Pulmonary artery endothelial cell (primary cell): ENCODE measurements at places on chromosomes 3 and 15. TPM values are rescaled to one million over a fixed set of nuclear protein-coding genes. Genes with fewer than 3 reads are reported as not detected.

TATDN2 gene
- 13.5 and 15.3 TPM in 2 replicates for total RNA-seq

- DNase-seq = no peak
These were observed 5.9 kb downstream of the SOX2 start for GRCh38 chr3:181717549-181718171.

DNA sequence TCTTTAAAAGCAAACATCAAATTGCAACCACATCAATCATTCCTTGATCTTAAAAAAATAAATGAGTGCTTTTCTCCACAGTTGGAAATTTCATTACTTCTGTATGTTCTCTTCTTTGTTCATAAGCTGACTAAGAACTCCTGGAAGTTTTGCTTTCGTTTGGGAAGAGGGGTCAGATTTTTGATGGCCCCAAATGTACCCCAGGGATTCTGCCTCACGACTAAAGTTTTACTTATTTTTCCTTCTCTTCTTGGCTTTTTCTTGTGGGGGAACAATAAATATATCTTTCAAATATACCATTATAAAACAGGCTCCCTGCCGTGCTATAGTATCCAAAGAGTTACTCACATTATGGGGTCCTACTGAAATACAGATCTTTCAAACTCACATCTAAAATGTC is 215.0 kb upstream of the CDIN1 start:
- DNase-seq = no peak

DNA sequence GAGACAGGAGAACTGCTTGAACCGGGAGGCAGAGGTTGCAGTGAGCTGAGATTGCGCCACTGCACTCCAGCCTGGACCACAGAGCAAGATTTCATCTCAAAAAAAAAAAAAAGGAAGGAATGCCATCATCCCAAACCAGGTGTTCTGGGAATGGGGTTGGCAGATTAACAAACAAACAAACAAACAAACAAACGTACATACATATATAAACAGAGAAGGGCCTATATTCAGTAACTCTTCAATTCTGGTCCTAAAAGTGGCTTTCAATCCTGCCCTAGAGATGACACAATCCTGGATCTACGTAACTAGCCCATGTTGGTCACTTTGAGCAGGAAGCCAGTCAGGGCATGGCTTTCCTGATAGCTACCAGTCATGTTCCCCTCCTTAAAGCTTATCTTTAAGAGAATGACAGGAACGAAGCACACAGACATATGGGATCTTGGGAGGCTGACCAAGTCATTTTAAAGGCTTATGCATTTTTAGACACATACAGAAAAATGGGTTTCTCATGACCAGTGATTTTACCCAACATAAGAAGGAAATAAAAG is 29.9 kb upstream of the RAB11A start:
- no peak for DNase-seq

GRCh38 chr3:46383211-46383950 is 12.6 kb downstream of the CCR5 start:
- DNase-seq = no peak

NANOGP8 gene
- not detected in 2 replicates for total RNA-seq

DNA sequence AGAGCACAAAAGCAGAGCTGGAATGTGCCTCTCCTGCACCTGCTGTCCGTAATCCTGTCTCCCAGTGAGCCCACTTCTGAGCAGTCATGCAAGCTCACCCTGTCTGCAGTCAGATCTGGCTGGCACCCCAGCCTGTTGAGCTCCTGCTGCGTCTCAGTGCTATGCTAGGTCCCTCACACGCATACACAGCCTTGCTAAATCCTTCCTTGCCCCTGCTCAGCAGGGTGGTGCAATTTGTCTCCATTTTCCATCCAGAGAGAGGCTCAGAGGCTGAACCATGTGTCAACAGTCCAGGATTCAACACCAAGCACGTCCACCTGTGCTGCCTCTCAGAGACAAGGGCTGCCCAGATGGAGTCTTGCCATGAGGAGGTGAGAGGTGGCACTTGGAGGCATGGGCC is 11.0 kb downstream of the POMGNT2 start:
- no peak for DNase-seq

DUOXA2 gene
- total RNA-seq = not detected in 2 replicates

GRCh38 chr3:67595424-67595823 is 59.0 kb downstream of the SUCLG2 start:
- no peak for DNase-seq

DNA sequence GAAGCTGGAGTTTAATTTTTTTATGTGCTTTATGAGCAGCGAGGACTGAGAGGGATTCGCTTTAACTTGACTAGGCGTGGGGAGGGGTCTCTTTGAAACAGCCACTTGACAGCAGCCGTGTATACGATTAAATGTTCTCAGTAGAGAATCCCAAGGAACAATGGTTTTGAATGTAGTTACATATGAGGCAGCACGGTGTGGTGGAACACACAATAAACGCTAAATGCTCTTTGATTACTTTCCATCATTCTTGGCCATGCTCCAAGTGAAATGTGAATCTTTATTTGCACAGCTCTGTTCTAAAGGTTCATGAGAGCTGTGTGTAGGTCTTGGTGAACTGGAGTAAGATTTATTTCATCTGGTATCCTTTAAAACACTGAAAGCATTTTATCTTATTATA is 251.4 kb upstream of the TGFBR2 start:
- no peak for DNase-seq

GOLGA6L9 gene
- 0.79 and 2.5 TPM in 2 replicates for total RNA-seq
